Mesothelial cell of epicardium (in vitro differentiated cells): ENCODE measurements at places on chromosomes 12 and 14. TPM values are rescaled to one million over a fixed set of nuclear protein-coding genes. Genes with fewer than 3 reads are reported as not detected.

ENDOU gene
- 0.11 to 0.51 TPM (median 0.29 TPM) in 3 replicates for total RNA-seq

NEUROD4 gene
- total RNA-seq, result not detected in 3 replicates

DNA sequence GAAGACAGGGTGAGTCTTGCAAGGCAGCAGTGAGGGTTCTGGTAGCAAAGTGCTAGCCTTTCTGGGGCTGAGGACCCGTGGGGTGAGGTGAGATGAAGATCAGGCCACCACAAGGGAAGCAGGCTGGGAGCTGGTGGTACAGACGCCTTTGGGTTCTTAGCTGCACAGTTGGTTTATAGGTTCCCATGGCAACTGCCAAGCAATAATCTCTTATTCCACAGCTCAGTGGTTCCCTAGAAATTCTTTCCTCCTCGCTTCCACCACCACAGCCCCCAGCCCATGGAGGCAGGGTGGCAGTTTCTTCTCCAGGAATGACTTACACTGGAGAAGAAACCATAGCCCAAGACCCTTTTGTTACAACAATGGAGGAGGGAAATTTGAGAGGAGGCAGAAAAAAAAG lies 82.1 kb downstream of the CMKLR1 start:
- H3K36me3 ChIP-seq, result no peaks in the 10 kb centered on the region
- no peak overlapping the region for H3K27ac ChIP-seq
- no peak for DNase-seq
- H3K27me3 ChIP-seq, result peaks cover 30% of the 10 kb centered on the region
- no peaks in the 10 kb centered on the region for H3K4me1 ChIP-seq
- H3K4me3 ChIP-seq, result no peak overlapping the region

GALC gene
- total RNA-seq, result 26.2 to 29.9 TPM (median 27.1 TPM) in 3 replicates

CIROP gene
- total RNA-seq, result not detected in 3 replicates

RNASE2 gene
- not detected in 3 replicates for total RNA-seq

DNA sequence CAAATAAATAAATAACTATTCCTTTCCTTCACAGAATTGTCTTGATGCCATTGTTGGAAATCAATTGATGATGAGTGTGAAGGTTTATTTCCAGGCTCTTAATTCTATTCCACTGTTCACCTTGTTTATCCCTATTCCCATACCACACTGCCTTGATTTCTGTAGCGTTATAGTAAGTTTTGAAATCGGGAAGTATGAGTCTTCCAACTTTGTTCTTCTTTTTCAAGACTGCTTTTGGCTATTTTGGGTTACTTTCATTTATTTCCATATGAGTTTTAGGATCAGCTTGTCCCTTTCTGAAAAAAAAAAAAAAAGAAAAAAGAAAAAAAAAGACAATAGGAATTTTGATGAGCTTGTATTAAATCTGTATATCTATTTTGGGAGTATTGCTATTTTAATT lies 9.3 kb upstream of the CDK2AP1 start:
- H3K4me3 ChIP-seq, result no peak overlapping the region
- DNase-seq, result no peak
- no peaks in the 10 kb centered on the region for H3K36me3 ChIP-seq
- no peak overlapping the region for H3K27ac ChIP-seq

RNASE8 gene
- not detected in 3 replicates for total RNA-seq

DNA sequence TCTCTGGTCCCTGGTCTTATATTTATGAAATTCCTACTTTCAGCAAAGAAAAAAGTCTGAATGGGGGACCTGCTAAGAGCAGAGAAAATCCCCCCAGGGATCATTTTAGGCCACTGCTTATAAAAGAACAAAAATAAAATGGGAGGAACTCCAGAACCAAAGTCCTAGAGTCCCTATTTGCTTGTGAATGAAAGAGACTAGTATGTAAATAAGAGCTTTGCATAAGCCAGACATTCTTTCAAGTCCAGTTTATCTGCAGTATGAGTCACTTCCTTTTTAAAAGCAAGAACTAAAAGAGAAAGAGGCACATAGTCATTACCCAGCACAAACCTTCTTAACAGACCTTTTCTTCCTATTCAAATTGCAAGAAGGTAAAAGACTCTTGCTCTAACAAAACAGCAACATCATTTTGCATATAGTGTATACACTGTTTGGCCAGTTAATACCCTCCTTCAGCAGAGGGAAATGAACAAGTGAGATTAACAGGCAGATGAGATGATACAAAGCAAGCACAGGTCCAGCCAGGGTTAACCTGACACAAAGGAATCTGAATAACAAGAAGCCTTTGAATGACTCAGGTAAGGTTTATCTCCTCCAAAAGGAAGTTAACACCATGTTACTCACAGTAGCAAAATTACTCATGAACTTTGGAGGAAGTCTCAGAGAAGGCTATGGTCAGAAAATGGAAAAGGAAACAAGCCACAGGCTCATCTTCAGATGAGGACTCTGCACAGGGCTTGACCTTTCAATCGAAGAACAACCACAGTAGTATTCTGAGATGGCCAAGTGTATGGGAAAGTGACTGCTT lies 87.3 kb downstream of the PHLDA1 start:
- peaks cover 14% of the 10 kb centered on the region for H3K4me1 ChIP-seq
- H3K4me3 ChIP-seq, result no peak overlapping the region
- H3K27me3 ChIP-seq, result no peaks in the 10 kb centered on the region

DRAM1 gene
- total RNA-seq, result 14.4 to 17.4 TPM (median 15.8 TPM) in 3 replicates

BHLHE41 gene
- total RNA-seq, result 5.7 to 9.6 TPM (median 9.2 TPM) in 3 replicates

RGS6 gene
- total RNA-seq, result 1.2 to 2.0 TPM (median 1.5 TPM) in 3 replicates

DNA sequence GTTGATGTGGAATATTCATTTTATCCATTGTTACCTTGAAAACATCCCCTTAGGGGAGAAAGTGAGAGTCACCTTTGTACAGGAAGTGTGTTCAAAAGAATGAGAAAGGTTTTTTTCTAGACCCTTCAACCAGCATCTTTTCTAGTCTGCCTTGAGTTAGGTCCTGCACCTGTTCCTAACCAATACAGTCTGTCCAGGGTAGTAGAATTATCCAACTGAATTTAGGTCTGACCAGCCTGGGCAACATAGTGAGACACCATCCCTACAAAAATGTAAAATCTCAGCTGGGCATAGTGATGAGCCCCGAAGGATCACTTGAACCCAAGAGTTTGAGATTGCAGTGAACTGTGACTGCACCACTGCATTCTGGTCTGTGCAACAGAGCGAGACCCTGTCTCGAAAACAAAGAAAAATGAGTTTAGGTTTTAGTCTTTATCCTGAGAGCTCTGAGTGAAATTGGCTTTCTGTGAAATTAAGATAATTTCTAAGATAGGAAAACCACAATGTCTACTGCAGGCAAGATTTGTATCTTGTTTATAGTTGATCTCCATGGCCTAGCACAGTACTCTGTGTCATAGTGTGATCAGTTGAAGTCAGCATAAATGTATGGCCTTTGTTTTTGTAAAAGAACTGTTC lies 25.2 kb downstream of the ARHGAP5 start:
- H3K36me3 ChIP-seq, result peaks cover 23% of the 10 kb centered on the region
- H3K27ac ChIP-seq, result no peak overlapping the region

DNA sequence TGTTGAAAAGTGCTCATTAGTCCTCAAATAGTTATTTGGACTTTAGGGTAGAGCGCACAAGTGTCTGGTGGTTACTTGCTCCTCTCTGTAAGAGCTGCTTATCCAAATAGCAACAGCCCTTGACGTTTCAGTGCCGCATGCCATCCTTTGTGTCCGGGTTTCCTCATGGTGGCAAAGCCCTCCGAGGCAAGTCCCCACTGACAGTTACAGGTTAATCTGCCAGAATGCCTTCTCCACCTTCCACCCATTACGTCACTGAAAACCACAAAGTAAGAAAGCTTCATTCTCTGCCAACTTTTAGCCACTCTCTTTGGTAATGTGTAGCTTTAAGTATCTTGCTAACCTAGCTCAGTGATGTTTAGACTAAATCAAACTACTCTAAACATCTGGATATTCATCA lies 78.6 kb downstream of the POLR3B start:
- no peak overlapping the region for H3K4me3 ChIP-seq
- no peak for DNase-seq
- H3K36me3 ChIP-seq, result peaks cover 28% of the 10 kb centered on the region

DNA sequence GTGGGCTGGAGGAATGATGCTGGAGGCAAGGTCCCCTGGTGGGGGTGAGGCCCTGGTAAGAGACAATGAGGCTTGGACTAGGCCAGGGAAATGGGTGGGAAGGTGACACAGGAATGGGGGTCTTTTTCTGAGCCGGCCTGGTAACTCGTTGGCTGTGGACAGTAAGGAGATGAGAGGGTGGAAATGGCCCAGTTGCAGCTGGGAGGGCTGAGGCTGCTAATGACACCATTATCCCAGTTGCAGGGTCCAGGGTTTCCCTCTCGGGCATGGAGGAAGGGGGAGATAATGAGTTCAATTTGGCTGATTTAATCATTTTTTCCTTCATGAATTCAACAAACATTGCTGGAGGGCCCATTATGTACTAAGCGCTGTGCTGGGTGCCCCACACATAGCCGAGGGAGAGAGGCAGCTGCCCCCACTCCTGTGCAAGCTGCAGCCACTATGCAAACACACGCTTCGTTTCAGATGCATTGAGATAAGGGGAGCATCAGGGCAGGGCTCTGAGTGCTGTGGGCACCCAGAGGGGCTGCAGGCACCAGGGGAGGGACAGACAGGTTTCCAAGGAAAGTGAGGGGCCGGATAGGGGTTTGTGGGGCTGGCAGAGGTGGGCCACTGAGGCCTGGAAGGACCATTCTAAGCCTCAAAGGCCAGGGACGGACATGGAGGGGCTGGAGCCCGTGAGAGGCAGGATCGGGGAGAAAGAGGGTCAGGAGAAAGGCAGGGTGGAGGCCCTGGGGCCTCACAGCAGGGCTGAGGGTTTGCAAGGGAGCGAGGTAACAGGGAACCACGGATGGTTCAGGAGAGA lies 43.2 kb upstream of the MEG3 start:
- H3K27ac ChIP-seq, result peak overlapping the region; percentile 69
- no peaks in the 10 kb centered on the region for H3K27me3 ChIP-seq
- H3K4me1 ChIP-seq, result peaks cover 35% of the 10 kb centered on the region
- H3K4me3 ChIP-seq, result no peak overlapping the region
